A375 (cell line): ENCODE measurements at places on chromosomes 4 and X. TPM values are rescaled to one million over a fixed set of nuclear protein-coding genes. Genes with fewer than 3 reads are reported as not detected.

The ATP5ME gene
- 511 and 625 TPM in 2 replicates for total RNA-seq

The UGT2B15 gene
- not detected in 2 replicates for total RNA-seq

The ANKRD50 gene
- total RNA-seq: 27.1 and 30.3 TPM in 2 replicates

The TCEAL9 gene
- 28.1 and 35.2 TPM in 2 replicates for total RNA-seq

The SLC49A3 gene
- 0.45 and 0.60 TPM in 2 replicates for total RNA-seq

The GLA gene
- 21.7 and 22.9 TPM in 2 replicates for total RNA-seq

The PABPC5 gene
- 1.2 and 1.6 TPM in 2 replicates for total RNA-seq

The STARD8 gene
- total RNA-seq: 1.7 and 2.1 TPM in 2 replicates

The SPANXN4 gene
- not detected in 2 replicates for total RNA-seq

The AADAT gene
- total RNA-seq: 9.4 and 10.3 TPM in 2 replicates

The PCYT1B gene
- 1.4 and 3.0 TPM in 2 replicates for total RNA-seq

The POU4F2 gene
- not detected in 2 replicates for total RNA-seq

The RNF128 gene
- total RNA-seq: 2.6 and 3.8 TPM in 2 replicates

The RTL9 gene
- 0.11 and 0.23 TPM in 2 replicates for total RNA-seq

The RS1 gene
- total RNA-seq: not detected in 2 replicates

The KCNE5 gene
- total RNA-seq: 0.45 and 0.56 TPM in 2 replicates

The CPLX1 gene
- total RNA-seq: 0.05 TPM in 1 of 2 replicates, not detected in the other

The EGF gene
- total RNA-seq: 0.24 and 0.57 TPM in 2 replicates

The HTR2C gene
- total RNA-seq: not detected in 2 replicates

The SOD3 gene
- 20.3 and 22.3 TPM in 2 replicates for total RNA-seq

The TMEM165 gene
- total RNA-seq: 80.2 and 83.8 TPM in 2 replicates

The IL1RAPL1 gene
- 34.1 and 35.0 TPM in 2 replicates for total RNA-seq

The IL21 gene
- total RNA-seq: not detected in 2 replicates

The AMBN gene
- not detected in 2 replicates for total RNA-seq

The OPHN1 gene
- 6.3 and 9.4 TPM in 2 replicates for total RNA-seq

The PNCK gene
- 0.61 and 2.5 TPM in 2 replicates for total RNA-seq

The ZNF157 gene
- total RNA-seq: 0.04 and 0.11 TPM in 2 replicates

The POF1B gene
- total RNA-seq: 0.05 TPM in 1 of 2 replicates, not detected in the other

The NUDT10 gene
- 0.15 and 0.19 TPM in 2 replicates for total RNA-seq

The MID1IP1 gene
- 82.4 and 82.6 TPM in 2 replicates for total RNA-seq

The MAP7D3 gene
- 22.5 TPM in 2 replicates for total RNA-seq

The GAGE1 gene
- 29.5 and 37.1 TPM in 2 replicates for total RNA-seq

The PPP1R2C gene
- not detected in 2 replicates for total RNA-seq

The CDX4 gene
- total RNA-seq: not detected in 2 replicates

The XIAP gene
- 29.4 and 30.6 TPM in 2 replicates for total RNA-seq

The SPANXB1 gene
- 218 and 280 TPM in 2 replicates for total RNA-seq

The VEGFC gene
- 15.4 and 17.5 TPM in 2 replicates for total RNA-seq

The SLC2A9 gene
- 0.26 TPM in 1 of 2 replicates, not detected in the other for total RNA-seq

The HTN1 gene
- not detected in 2 replicates for total RNA-seq

The FAM241A gene
- total RNA-seq: 5.4 and 5.8 TPM in 2 replicates

The CXCL10 gene
- not detected in 2 replicates for total RNA-seq

The APLN gene
- total RNA-seq: 0.19 and 0.72 TPM in 2 replicates

The CSN2 gene
- total RNA-seq: not detected in 2 replicates

The SHISA3 gene
- total RNA-seq: 0.05 and 1.3 TPM in 2 replicates

The FGF16 gene
- total RNA-seq: not detected in 2 replicates
